ENCODE measurements at places on chromosomes 5 and 9. TPM values are rescaled to one million over a fixed set of nuclear protein-coding genes. Genes with fewer than 3 reads are reported as not detected.

GRCh38 chr9:106769331-106769730 lies 93.6 kb upstream of the ZNF462 start:
- no peak for DNase-seq

GRCh38 chr9:85130260-85130659 lies 460.7 kb downstream of the NTRK2 start:
- no peak for DNase-seq

Gene SPINK1
- total RNA-seq, result not detected

Gene CAMK2A
- not detected for total RNA-seq

DNA sequence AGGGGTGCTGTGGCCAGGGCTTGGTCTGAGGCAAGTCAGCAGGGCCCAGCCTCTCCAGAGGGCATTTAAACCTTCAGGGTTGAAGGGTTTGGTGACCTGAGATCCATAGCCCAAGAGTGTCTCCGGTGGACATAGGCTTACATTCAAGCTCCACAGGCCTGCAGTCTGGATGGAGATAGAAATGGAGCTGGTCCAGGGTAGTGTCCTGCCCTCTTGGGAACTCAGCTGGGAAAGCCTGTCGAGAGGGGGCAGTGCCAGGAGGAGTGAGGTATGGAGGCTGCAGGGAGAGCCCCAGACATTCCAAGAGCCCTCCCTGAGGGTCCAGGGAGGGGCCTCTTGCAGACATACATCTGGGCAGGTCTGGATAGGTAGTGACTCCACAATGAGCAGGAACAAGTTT lies 177.0 kb upstream of the MVB12B start:
- no peak for DNase-seq

Gene LHX6
- not detected for total RNA-seq

DNA sequence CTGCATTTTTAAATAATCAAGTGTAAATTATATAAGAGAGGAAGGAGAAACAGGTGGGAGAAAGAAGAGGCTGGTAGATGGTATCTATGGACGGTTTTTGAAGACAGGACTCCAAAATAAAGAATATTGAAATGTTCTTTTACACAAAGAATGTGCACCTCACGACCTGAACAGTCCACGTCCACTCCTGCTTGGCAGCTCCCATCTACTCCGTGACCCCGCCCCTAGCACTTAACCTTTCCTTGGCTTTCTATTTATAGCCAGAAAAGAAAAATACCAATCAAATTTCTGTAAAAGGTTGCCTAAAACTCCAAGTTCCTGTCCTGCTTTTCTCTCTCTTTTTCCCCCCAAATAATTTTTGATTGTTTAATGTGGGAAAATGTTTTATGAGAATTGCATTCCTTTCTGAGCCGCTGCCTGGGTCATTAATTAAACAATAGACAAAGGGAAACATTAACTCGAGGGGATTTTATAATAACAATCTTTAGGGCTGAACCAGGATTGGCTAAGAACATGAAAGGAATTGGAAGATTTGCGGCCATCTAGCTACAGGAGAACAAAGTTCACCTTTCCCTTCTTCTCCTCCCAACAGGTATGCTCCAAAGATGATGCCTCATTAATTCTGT lies 173.6 kb upstream of the MAP3K1 start:
- no peak for DNase-seq

DNA sequence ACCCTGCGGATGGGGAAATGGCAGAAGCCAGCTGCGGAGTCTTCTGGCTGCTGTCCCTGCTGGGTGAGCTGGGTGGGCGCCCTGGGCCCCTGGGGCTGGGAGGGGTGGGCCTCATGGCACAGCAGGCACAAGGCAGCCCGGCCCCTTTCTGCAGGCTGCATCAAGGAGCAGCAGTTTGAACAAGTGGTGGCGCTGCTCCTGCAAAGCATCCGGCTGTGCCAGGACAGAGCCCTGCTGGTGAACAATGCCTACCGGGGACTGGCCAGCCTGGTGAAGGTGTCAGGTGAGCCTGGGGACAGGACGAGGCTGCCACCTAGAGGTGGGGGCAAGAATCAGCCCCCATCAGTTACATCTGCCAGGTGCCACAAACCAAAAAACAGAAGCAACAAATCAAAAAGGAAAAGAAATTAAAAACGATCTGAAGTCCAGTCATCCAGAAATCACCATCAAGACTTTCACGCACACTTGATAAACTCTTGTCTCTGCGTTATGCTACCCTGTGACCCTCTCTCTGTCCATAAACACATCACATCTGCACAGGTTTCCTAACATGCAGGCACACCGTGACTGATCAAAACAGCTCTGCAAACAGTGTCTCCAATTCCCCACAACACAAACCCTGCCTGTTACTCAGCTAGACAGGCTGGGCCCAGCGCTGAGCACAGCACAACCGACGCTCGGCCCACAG lies 13.9 kb downstream of the REXO4 start:
- peak; percentile 89 for DNase-seq

Gene OSMR
- total RNA-seq, result 0.52 TPM

DNA sequence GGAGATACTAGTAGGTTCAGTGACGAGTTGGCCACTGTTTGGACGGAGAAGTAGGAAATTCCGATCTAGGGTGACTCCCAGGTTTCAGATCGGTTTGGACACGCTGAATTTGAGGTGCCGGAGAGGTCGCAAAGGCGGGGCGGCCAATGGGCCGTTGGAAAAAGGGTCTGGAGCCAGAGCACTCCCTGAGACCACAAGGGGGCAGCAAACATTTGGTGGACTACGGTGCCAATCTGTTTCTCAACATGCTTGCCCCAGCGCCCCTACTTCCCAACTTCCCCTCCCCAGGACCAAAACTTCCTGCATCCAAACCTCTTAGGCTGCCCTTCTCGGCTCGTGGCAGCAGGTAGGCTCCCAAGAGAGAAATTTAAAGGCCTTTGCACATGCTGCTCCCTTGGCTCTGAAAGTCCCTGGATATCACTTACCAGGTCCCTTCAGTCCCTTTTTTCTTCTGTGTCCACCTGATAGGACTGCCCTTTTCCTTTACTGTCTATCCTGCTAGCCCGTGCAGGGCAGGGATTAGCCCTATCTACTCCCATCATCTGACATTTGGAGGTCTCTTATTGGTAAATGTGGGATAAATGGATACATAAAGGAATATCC lies 992 bp upstream of the RPP25L start:
- DNase-seq, result peak; percentile 94

GRCh38 chr5:6576861-6577501 lies 55.9 kb downstream of the NSUN2 start:
- DNase-seq, result peak; percentile 76

Gene SPATA31A5
- not detected for total RNA-seq

GRCh38 chr9:2761424-2761823 lies 44.1 kb downstream of the KCNV2 start:
- DNase-seq, result no peak

DNA sequence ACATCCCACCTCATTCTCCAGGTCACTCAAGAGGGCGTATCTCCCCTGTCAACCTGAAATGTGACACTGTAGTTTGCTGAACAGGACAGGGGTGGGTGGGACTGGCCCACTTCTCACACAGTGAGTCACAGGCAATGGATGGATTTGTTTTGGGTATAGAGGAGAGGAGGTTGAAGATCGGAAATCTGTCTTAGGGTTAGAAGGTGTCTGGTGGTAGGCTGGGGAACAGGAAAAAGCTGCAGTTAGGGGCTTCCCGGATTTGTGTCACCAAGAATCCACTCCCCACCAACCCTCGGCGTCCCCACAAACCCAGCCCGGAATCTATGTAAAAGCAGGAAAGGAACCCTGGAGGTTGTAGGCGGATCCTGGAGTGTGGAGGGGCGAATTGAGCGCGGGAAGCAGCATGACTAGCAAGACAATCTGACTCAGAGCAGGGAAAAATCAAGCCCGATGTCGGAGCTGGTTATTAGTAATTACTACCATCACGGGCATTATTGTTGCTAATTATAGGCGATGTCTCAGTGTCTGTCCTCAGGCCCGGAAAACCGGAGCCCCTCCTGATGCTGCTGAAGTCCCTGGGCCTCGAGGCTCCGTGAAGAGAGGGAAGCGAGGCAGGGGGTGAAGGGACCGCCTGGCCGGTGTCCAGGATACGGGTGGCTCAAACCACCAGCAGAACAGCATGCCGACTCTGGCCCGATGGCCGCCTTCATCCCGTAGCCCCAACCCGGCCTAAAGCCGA lies 1.7 kb upstream of the IRX1 start:
- no peak for DNase-seq

GRCh38 chr5:134101686-134102439 lies 12.6 kb upstream of the TCF7 start:
- peak; percentile 87 for DNase-seq

Gene ARID3C
- 0.48 TPM for total RNA-seq

GRCh38 chr9:118567861-118568260 lies 801.4 kb downstream of the BRINP1 start:
- DNase-seq, result no peak

Gene HMMR
- 37.6 TPM for total RNA-seq

GRCh38 chr5:148781766-148782165 lies 44.6 kb upstream of the ADRB2 start:
- no peak for DNase-seq

DNA sequence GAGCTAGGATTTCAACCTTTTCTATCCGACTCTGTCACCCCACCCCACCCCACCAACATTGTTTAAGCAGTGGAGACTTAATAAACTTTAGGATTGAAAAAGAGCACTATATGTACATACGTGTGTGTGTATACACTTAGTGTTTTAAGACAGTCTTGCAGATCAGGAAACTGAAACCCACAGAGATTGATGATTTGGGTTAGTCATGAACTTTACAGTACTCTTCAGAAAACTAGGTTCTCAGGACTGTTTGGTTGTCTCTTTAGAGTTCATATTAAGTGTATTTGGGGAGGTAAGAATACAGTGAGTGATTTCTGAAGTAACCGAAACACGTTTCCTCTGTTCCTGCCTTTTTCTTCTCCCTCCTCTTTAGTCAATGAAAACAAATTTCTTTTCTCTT lies 1043.1 kb downstream of the TLE1 start:
- DNase-seq, result no peak

GRCh38 chr5:164346785-164347630 lies 841.6 kb downstream of the MAT2B start:
- DNase-seq, result no peak

DNA sequence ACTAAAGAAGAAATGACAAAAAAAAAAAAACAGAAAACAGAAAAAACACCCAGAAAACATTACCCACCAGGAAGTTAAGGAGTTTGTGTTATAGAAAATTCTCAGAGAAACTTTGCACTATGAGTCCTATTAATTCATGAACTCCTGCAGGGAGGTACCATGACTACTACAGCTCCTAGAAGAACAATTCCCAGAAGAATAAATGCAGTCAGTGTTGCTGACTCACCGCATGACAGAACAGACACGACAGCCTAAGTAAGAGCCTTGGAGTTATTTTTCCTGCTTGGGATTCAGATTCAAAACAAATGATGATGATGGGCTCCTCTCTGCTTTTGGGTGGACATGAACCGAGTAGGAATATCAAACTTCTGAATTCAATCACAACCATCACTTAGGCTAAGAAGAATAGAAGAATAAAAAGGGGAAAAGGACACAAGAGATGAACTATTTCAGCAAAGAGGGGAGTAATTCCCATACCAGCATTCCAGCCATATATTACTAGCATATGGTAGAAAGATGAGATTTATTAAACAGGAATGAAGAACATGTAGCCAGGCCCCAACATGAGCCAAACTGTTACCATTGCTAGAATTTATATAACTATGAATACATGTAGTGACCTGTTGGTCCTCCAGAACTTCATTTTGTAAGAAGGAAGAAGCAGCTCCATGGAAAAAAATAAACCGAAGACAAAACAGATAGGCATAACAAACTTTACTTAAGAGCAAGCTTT lies 209.6 kb upstream of the PDE4D start:
- no peak for DNase-seq

Gene BTNL8
- total RNA-seq, result not detected

DNA sequence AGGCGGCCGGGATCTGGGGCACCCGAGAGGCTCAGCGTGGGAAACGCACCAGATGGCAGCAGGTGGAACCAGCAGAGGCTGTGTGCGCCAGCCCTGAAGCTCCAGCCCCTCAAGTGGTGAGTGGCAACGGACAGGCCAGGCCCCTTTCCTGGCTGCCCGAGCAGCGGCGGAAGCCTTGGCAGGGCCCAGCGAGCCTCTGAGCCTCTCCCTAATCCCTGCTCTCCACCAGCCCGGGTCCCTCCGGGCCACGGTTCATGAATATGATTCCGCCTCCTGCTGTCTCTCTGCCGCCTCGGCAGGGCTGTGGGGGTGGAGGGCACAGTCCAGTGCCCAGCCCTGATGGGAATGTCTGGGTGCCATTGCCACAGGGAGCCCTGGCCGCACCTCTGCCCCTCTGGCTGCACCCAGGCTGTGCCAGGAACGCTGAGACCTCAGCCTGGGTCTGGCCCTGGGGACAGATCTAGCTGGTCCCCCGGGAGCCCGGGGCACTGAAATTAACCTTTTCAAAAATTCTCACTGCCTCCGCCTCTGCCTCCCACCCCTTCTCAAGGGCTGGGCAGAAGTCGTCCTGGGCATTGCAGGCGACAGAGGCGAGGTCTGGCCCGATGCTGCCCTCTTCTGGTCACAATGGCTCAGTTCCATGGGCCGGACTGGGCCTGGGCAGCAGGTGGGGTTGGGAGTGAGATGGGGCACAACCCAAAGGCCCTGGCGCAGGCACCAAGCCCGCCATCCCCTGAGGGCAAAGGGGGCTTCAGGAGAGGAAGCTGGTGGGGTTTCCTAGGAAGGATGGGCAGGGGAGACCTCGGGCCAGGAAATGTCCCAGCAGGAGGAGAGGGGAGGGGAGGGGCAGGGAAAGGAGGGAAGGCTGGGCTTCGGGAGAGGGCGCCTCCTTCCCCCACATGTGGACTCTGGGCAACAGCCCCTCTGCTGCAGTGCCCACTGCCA lies 20.3 kb downstream of the CCDC187 start:
- peak; percentile 94 for DNase-seq

Gene ANXA2R
- 15.3 TPM for total RNA-seq

Gene CATSPER3
- total RNA-seq, result not detected

DNA sequence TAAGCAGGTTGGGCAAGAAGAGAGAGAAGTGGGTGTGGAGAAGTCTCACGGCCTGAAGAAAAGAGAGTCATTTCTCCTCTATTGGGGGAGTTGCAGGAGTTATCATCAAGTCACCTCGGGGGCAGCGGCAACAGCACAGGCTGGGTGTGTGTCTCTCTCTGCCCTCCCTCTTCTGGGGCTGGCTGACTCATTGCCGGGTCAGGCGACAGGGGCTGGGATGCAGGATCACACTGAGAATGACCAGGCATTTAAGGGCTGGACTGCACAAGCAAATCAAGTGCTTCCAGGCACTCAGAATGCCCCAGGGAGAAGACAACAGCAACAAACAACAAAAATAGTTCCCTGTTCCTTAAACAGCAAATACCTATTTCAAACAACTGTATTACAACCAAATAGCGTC lies 6.3 kb upstream of the EQTN start:
- DNase-seq, result no peak

- no peak for DNase-seq
Observed at GRCh38 chr9:127509261-127509954, 58.1 kb downstream of the LRSAM1 start.

DNA sequence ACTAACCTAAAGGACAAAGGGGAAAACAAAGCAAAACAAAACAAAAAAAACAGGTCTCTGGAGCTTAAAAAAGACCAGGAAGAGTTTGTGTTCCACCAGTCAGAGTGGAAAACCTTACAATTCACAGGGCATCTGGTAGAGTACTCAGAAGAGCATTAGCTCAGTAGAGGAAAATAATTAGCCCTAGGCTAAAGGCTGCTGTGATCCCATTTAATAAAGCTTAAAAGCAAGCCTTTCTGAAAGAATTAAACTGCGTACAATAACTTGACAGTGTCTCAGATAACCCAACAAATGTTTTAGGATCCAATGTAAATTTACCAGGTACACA lies 7.3 kb downstream of the ECM2 start:
- no peak for DNase-seq

Gene NME5
- 1.3 TPM for total RNA-seq

Gene SLC27A6
- not detected for total RNA-seq

- no peak for DNase-seq
Observed at GRCh38 chr9:1721196-1721595, 294.0 kb upstream of the SMARCA2 start.

Measured in Karpas-422 (cell line).